NCI-H510A (cell line): ENCODE measurements at places on chromosomes 3 and 15.

DNA sequence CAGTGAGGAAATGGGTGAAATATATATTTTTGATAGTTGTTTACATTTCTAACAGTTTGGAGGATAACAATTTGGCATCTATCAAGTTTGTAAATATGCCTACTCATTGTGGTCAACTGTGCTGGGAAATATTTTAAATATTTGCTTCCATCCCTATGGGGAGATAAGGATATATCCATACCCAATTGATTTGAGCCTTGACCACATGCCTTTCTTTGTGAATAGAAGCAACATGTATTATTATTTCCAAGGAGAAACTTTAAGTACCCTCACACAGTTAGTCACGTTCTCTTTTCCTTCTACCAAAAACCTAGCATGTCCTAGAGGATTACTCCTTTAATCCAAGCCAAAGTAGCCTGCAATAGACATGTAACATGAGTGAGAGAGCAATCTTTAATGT is 245.4 kb upstream of the CBLB start:
- no peak for DNase-seq

- DNase-seq: no peak
Observed at GRCh38 chr15:74188216-74188615, 14.4 kb downstream of the STRA6 start.

GRCh38 chr3:191283400-191283799 is 45.8 kb upstream of the CCDC50 start:
- no peak for DNase-seq

DNA sequence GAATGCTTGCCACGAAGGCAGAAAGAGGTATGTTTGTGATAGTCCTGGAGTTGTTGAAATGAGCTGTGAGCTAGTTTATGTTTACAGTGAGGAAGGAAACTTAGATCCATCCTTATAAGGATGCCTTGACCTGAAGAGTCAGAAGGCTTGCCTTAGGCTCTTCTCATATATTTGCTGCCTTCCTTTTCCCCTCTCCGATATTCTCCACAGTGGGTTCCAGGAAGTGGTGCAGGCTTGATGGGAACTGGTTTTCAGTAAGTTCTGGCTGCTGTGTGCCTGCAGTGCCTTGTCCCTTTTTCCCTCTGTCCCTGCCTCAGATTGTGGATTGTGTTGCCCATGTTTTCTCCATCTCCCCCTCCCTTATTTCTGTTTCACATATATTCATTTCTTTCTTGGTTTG is 287.3 kb upstream of the UBE2E1 start:
- no peak for DNase-seq

DNA sequence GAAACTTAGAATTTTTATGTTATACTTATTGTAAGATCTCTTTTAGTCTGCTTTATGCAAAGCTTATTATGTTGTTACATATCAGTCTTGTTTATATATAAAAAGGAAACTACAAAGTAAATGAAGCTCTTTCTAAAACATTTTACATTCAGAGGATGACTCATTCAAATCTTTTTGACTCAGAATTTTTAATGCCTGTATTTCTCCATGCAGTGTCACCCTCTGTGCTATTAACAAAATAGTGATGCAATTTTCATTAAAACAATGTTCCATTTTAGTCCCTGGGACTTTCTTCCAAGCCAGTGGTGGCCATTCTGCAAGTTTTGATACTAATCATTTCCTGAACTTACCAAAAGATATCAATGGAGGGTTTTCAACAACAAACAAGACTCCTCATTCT is 216.1 kb downstream of the NAALADL2 start:
- DNase-seq: no peak

- no peak for DNase-seq
Observed at GRCh38 chr15:49901996-49902684, 216.9 kb downstream of the ATP8B4 start.
